ENCODE measurements at places on chromosomes 1 and 21.
A peak's percentile ranks its signal among the peaks of the same experiment; 100 is the strongest.

GRCh38 chr21:23853796-23854379 lies 1753.4 kb downstream of the MRPL39 start:
- DNase-seq, result no peak

GRCh38 chr1:153434746-153435455 lies 18.6 kb downstream of the S100A7A start:
- no peak for DNase-seq

- no peak for DNase-seq
Observed at GRCh38 chr1:192448026-192448578, 127.5 kb upstream of the RGS1 start.

GRCh38 chr1:98947071-98947470 lies 57.6 kb downstream of the PLPPR5 start:
- DNase-seq, result no peak

DNA sequence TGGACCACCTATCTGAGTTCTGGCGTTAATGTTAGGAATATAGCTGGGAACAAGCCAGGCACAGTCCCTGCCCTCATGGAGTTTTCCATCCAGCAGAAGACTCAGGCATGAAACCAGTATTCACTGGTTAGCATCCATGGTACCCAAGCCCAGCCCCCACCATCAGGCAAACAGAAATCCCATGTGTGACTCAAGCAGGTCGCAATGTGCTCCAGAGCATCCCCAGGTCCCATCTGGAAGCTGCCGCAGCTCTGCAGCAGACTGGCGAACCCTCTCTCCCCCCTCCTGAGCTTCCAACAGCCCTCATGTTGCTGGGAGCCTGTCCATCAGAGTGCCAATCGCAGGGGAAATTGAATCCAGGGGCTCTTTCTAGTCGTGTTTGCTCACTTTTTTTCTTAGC lies 174.2 kb downstream of the RRAGC start:
- no peak for DNase-seq

GRCh38 chr1:46613661-46614603 lies 2.7 kb downstream of the MOB3C start:
- no peak for DNase-seq

GRCh38 chr1:55695151-55695550 lies 480.0 kb upstream of the USP24 start:
- no peak for DNase-seq

DNA sequence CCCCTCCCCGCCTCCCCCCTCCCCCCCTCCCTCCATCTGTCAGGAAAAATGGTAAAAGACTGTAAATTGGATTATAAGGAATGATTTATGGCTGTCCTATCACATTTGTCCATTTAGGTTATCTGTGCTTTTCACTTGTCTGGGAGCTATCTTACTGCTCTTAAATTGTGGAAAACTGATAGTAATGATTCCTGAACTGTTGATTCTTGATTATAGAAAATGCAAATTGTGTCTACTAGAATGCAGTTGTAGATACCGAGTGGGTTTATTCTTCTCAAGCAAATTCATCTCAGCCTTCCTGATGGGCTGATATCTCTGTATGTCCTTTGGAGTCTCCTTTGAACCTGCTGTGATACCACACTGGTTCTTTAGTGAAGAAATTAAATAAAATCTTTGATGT lies 12.3 kb downstream of the RYR2 start:
- DNase-seq, result no peak

DNA sequence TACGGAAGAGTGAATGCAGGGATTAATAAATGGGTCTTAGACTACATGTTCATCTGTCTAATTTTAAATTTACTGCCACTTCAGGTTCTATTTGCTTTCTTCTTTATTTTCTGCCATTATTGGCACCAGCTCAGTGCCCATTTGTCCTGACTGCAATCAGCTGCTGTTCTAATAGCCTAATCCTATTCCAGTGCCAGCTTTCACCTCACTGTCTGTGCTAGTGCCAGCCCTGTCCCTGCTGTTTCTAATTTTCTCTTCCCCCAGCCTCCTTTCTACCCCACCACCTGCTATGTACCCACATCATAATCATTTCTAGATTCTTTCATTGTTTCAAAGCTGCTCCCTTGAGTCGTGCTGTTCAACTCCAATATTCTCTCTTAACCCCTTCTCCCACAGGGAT lies 86.4 kb downstream of the KCNK1 start:
- DNase-seq, result no peak

GRCh38 chr1:157073944-157074685 lies 25.5 kb downstream of the ETV3L start:
- DNase-seq, result no peak

GRCh38 chr1:51217101-51217500 lies 19.0 kb upstream of the RNF11 start:
- no peak for DNase-seq

GRCh38 chr1:217014066-217014465 lies 290.8 kb upstream of the ESRRG start:
- DNase-seq, result no peak

DNA sequence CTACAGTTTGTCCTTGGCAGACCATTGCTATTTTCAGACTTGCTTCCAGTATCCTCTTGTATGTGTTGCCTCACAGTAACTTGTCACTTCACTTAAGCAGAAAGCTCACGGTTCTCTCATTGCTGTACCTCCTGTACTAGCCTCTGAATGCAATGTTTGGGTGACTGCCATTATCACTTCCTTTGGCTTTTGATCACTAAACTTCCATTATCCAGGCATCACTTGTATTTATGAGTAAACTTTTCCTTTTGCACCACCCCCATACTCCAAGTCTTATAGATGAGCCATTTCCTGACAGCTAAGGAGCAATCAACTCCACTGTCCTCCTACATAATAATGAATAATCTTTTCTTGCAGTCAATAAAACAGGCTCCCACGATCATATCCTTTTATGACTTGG lies 255.3 kb downstream of the PDE4B start:
- DNase-seq, result no peak

DNA sequence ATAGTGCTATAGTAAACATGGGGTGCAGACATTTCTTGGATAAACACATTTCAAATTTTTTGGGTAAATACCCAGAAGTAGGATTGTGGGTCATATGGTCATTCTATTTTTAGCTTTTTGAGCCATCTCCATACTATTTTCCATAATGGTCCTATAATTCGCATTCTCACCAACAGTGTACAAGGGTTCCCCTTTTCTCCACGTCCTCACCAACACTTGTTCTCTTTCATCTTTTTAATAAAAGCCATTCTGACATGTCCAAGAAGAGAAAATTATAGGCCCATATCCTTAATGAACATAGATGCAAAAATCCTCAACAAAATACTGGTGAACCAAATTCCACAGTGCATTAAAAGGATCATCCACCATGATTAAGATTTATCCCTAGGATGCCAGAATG lies 8.9 kb downstream of the STUM start:
- DNase-seq, result no peak

- no peak for DNase-seq
Observed at GRCh38 chr21:40284409-40284808, 417.2 kb downstream of the PCP4 start.

GRCh38 chr1:55423376-55423775 lies 208.2 kb upstream of the USP24 start:
- no peak for DNase-seq

DNA sequence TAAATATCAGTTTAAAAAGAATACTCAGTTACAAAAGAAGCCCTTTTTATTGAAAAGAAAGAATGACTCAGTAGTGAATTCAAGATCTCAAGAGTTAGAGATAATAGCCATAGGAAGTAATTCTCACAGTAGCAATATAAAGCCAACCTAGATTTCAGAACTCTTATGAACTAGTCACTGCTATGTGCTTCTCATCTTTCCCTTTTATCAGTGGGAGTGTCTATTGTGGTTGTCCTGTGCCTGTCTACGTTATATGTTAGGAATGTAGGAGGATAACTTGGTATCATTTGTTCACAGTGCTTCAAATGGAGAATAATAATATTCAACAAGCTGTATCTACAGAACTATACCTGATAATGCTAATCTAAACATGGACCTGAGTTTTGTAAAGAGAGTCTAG lies 73.1 kb upstream of the RGS21 start:
- no peak for DNase-seq

GRCh38 chr1:159943908-159944622 lies 1.3 kb downstream of the IGSF9 start:
- DNase-seq, result no peak

DNA sequence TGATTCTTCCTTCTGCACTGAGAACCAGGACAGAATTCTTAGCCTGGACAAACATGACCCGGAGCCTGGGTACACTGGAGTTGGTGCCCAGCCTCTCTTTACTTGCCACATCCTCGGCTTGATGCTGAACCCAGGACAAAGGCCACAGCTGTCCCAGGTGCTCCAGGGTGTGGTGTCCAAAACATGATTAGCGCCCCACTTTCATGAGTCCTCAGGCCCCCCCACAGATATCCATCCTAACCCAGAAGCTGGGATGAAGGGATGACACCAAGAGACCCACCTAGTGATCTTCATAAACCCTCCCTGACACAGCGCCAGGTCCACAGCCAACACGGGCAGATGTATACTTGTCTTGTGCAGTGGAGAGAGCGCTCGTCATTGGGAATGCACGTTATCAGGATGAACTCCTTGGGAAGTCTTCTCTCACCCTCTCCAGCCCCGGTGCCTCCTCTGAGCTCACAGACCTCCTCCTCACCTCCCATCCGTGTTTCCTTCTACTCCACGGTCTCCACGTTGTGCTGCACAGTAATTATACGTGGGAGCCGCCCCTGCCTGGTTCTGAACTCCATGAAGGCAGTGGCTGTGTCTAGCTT lies 3.6 kb downstream of the ABCA4 start:
- DNase-seq, result no peak

GRCh38 chr1:101697072-101697471 lies 299.7 kb downstream of the OLFM3 start:
- DNase-seq, result no peak

DNA sequence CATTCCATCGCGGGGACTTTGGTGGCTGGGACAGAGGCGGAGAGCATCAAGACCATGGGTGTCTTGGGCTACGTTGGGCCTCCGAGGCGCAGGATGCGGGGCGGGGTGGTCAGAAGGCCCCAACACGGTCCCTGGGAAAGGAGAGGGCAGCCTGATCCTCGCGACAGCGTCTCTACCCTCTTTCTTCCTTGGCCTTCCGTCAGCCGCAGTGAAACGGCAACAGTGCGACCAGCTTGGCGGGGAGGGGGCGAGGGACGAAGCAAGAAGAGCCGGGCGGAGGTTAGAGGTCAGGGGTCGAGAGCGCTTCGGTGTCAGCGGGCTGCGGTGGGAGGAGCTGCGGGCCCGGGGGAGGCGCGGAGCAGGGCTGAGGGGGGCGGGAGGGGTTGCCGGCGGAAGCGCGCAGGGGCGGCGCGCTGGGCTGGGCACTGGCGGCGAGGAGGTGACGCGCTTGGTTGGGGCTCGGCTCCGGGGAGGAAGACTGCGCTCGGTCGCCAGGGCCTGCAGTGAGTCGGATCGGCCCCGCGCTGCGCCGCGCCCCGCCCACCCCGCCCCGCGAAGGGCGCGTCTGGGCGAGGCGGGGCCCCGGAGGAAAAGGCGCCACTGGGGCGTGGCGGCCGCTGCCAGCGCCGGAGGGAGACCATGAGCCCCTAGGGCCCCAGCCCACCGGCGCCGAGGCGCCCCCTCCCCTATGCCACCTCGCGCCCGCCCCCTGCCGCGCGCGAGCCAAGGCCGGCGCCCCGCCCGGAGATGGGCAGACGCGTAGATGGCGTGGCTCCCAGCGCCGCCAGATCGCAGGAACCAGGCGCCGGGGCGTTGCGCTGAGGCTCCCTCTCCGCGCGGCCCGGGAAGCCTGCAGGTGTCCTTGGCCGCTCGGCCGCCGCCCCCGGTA lies at the start of gene KCNC4:
Gene KCNC4 (plus strand): TSS at position 600 of the 889 bp plus-strand sequence. CDS start 1,186 bp downstream, outside the sequence.
- peak; percentile 82 for DNase-seq

- DNase-seq, result no peak
Observed at GRCh38 chr21:22297575-22297974, 1299.4 kb downstream of the NCAM2 start.

DNA sequence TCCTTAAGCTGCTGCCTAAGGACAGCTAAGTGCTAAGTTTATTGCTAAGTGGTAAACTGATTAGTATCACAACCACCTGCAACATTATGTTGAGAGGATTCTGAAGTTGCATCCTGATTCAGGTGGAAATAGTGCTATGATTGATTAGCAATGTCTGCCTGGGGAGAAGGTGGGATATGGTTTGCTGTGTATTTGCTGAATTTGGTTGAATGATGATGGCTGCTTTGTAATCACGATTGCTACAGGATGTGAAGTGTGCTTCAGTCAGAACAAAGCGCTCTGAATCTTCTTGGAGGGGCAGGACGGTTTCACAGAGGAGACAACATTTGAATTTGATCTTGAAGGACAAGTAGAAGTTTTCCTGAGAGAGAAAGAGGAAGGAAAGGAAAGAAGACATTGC lies 226.0 kb downstream of the ST6GALNAC3 start:
- DNase-seq, result no peak

DNA sequence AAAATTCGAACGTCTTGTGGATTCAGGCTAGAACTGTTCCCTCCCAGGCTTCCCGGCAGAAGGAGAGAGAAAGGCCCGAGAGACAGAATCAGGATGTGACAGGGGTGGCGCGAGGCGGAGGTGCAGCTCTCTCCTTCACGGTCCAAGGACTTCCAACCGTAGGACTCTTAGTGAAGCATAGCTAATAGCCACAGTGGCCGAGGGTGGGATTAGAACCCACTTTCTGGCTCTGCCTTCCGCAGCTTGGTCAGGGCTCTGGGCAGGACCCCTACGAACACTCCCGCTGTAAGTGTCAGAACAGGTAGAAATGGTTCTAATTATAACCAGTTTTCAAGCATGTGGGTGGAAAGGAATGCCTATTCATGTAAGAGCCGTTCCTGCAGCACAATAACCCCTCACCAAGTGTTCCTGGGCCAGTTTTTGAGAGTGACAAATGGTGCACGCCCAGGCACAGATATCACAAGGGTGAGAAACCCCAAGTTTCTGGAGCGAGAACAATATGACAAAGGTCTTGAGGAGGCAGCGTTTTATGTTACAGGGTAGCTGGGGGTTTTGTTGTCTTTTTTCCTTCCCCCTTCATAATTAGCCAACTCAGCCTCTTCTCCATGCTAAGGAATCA lies 86.4 kb downstream of the SYF2 start:
- DNase-seq, result no peak

GRCh38 chr1:62178372-62178771 lies 16.3 kb upstream of the L1TD1 start:
- DNase-seq, result no peak

GRCh38 chr1:3609769-3610526 lies 1.4 kb downstream of the MEGF6 start:
- no peak for DNase-seq

All from stimulated activated CD4-positive, alpha-beta T cell treated with anti-CD3 and anti-CD28 coated beads, Interleukin-15, amount 100 ng/mL, for 1 hour (primary cell).